ENCODE measurements at places on chromosomes 1 and 21.

- DNase-seq: no peak
Observed at GRCh38 chr1:44587796-44588460, 86.4 kb downstream of the TMEM53 start.

GRCh38 chr1:88890131-88890530 is 1.2 kb downstream of the GTF2B start:
- DNase-seq: no peak

- DNase-seq: no peak
Observed at GRCh38 chr1:119359730-119360129, 8.9 kb upstream of the HAO2 start.

GRCh38 chr1:198187973-198188588 is 31.3 kb downstream of the NEK7 start:
- no peak for DNase-seq

- DNase-seq: no peak
Observed at GRCh38 chr1:162690672-162691434, 58.6 kb downstream of the DDR2 start.
